Caki2 (cell line): ENCODE measurements at places on chromosomes 11 and 22.
A peak's percentile ranks its signal among the peaks of the same experiment; 100 is the strongest.

GRCh38 chr11:115616971-115617370, 112.8 kb upstream of the CADM1 start:
- DNase-seq: peak; percentile 44

DNA sequence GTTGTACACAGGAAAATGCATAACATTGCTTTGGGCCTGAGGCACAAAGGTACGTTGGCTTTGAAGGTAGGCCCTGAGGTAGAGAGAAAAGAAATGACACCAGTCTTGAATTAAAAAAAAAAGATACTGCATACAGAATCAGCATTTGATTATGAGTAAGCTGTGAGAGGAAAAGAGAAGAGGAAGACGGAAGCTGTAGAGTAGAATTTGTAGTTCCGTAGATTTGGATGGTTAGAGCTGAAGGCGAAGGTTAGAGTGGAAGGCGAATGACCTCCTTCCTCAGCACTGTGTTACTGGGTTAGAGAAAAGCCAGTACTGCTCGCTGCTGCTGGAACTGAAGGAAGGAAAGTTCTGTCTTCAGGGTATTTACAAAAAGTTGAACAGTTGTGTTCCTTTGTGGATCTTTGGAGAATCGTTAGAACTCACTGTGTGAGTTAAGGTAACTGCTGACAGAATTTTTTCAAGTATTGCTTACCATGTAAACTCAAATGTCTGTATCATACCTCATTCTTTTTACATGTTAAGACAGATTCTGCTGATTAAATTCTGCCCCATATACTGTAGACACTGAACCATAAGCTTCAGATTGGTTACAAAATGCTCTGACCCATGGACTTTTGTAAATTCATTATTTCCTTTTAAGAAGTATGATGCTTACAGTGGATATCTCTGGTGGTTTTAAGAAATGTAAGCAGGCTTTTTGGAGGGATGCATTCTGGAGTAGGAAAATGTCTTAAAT, 50.2 kb downstream of the MCAM start:
- no peak for DNase-seq

DNA sequence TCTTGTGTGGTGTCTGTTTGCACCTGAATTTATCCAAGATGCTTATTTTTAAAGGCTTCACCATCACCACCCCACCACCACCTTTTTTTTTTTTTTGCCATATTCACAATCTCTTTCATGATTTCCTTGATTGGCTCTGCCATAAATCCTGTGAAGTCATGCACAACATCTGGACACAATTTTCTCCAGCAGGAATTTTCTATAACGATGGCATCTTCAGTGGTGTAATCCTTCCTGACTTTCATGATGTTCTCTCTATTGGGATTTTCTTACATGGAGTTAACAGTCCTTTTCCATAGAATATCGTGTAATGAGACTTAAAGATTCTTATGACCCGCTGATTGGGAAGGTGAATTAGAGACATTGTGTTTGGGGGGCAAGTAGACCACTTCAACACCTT, 17.8 kb downstream of the ZFP91 start:
- no peak for DNase-seq

DNA sequence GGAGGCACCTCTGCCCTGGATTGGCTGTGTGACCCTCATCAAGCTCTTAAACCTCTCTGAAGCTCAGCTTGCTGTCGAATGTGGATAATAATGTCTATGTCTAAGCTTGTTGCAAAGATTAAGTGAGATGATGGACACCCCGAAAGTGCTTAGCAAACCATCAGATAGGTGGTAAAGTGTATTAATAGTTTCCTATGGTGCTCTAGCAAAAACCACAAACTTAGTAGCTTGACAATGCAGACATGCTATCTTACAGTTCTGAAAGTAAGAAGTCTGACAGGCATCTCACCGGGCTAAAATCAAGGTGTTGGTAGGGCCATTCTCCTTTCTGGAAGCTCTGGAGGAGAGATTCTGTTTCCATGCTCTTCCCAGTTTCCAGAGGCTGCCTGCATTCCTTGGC, 106.5 kb upstream of the CSNK2A3 start:
- DNase-seq: no peak

- no peak for DNase-seq
Measured at GRCh38 chr11:9573775-9574621, 528 bp downstream of the WEE1 start.

DNA sequence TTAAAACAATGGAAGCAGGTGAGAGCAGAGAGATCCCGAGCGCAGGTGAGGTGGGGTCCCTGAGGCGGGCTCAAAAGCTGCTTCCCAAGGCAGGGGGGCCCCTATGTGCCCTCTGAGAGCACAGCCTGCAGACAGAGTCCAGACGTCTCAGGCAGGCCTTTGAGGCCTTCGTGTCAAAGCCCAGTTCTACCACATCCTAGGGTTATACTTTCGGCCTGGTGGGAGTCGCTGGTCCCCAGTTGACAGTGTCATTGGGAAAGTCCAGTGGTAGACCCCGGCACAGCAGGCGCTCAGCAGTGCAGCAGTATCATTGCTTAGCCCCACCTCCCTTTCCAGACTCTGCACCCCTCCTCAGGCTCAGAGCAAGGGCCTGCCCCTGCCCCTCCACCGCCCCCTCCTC, 9.1 kb downstream of the LINC01488 start:
- DNase-seq: no peak

GRCh38 chr11:133966921-133967598, 10.3 kb upstream of the IGSF9B start:
- DNase-seq: no peak

GRCh38 chr11:103700622-103701021, 335.8 kb upstream of the DDI1 start:
- no peak for DNase-seq

DNA sequence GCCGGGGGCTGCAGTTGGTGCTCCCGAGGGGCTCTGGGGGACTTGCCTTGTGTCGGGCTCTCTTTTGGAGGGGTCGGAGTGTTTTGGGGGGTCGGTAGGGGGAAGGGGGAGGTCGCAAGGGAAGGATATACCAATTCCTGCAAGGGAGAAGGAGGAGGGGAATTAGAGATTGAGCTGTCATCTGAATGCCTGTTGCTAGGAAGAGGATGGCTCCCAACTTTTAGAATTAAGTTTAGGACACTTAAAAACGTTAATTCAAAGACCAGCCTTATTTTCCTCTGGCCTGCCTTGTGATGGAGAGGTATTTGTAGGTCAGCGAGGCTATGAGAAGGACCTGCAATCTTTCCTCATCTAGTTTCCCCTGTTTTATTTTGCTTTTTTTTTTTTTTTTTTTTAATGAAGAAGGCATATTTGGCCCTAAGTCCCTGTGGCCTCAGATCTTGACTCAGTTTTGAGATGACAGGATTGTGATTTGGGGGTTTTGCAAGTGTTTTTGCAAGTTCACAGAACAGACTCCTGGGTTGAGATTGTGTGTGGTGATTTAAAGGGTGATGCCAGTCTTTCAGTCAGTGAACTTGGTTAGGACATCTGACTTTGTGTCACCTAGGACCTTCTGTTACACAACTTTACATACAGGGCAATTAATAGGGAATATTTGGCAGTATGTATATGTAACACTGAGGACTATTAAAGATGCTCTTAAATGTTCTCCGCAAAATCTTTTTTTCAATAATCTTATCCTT, 672 bp downstream of the TMEM135 start:
- DNase-seq: no peak

DNA sequence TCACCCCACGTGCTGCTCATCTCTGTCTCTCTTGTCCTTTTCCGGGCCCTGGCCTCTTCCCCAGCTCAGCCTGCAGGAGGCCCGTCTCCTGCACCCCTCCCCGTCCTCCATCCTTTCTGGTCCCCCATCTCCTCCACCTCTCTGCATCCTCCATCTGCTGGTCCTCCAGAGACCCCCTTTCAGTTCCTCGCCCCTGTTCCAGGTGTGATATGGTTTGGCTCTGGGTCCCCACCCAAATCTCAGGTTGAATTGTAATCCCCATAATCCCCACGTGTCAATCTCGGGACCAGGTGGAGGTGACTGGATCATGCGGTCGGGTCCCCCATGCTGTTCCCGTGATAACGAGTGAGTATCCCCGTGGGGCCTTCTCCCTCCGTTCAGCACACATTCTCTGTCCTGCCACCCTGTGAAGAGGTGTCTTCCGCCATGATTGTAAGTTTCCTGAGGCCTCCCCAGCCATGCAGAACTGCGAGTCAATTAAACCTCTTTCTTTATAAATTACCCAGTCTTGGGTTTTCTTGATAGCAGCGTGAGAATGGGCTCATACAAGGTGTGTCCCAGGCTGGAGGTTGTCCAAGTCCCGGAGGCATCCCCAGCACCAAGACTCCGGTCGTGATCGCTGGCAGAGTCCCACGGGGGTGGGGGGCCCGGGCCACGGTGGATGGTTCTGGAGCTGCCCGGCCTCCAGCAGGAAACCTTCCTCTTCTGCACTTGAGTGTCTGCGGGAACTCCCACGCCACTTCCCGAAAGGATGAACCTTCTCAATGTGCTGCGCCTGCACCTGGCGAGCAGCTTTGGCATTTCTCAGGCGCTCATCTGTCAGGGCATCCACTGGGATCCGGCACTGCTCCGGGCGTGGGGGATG, 29.0 kb upstream of the TOLLIP start:
- DNase-seq: no peak

DNA sequence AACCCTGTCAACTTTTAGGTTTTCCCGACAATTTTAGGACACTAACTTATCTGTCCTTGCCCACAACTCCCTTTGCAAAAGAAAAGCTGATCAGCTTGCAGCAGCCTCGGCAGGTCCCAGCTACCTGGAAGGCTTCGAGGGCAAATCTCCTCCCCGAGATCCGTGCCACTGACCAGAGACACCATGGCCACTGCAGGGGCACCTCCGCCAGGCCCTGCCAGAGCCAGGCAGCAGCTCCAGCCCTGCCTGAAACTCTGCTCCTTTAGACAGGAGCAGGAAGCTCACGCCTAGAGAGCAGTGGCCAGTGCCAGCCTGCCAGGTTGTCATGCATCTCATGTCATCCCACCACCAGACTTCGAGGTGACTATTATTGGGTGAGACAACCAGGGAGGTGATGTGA, 21.1 kb downstream of the KCNJ4 start:
- no peak for DNase-seq

GRCh38 chr11:29018631-29019030, 910.4 kb downstream of the METTL15 start:
- peak; percentile 2 for DNase-seq

DNA sequence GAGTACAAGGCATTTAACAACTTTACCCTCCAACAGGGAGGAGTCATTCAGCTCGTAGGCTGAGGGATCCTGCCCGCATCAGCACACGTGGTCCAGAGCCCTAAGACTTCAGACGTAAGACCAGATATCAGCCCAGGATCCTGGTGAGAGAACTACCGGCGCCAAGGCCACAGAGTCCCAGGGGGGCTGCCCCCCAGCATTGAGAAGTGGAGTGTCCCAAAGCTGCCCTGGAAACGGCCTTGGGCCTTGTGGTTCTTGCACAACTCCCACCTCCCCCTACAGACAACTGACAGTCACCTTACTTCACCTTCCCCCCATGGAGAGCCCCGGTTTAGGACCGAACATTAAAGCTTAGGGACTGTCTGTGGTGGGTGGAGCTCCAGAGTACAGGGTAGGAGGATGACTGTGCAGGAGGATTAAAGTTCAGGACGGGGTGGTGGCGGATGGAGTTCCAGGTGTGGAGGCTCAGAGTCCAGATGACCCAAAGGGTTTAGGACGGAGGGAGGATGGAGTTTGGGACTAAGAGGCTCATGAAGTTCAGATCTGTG, 1.0 kb downstream of the C11orf91 start:
- DNase-seq: no peak

GRCh38 chr11:61797263-61797944, 4.7 kb downstream of the FEN1 start:
- peak; percentile 62 for DNase-seq

- DNase-seq: no peak
Measured at GRCh38 chr11:120918257-120918656, 105.6 kb upstream of the TBCEL start.

GRCh38 chr11:830295-831117, 2.2 kb upstream of the CD151 start:
- DNase-seq: peak; percentile 75

- DNase-seq: no peak
Measured at GRCh38 chr11:122334546-122335339, 218.7 kb upstream of the BLID start.

DNA sequence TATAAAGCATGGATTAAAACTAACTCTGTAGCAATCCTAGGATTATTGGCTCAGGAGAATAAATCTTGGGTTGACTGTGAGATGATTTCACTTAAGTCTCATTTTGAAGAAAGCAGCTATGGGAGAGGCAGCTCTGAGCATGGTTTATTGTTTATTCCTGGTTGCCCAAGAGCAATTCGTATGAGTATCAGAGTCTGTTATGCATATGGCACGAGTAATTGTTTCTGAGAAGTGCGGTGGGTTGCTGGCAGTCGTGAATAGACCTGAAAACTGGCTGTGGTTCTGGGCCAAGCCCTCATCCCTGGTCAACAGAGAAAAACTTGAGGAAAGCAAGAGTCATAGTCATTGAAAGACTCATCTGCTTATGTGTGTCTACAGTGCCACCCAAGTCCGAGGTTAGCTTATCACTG, 26.8 kb downstream of the DIXDC1 start:
- DNase-seq: no peak

GRCh38 chr22:44086271-44087088, 62.4 kb downstream of the PARVB start:
- no peak for DNase-seq

- DNase-seq: no peak
Measured at GRCh38 chr11:92810423-92811064, 158.9 kb upstream of the MTNR1B start.

GRCh38 chr11:100709233-100709957, 22.3 kb downstream of the ARHGAP42 start:
- DNase-seq: no peak
